Naive thymus-derived CD4-positive, alpha-beta T cell (primary cell): ENCODE measurements at places on chromosomes 2 and 18. TPM values are rescaled to one million over a fixed set of nuclear protein-coding genes. Genes with fewer than 3 reads are reported as not detected.

Gene SCG2
- polyA plus RNA-seq = not detected

Gene INHBB
- not detected for polyA plus RNA-seq

Gene UGT1A8
- not detected for polyA plus RNA-seq

Gene IL1R2
- not detected for polyA plus RNA-seq

Gene DYNAP
- polyA plus RNA-seq = not detected

Gene IL36G
- not detected for polyA plus RNA-seq

Gene AMER3
- not detected for polyA plus RNA-seq

Gene FOXD4L1
- polyA plus RNA-seq = not detected

Gene CXCR2
- not detected for polyA plus RNA-seq

Gene RFTN2
- 0.12 TPM for polyA plus RNA-seq

Gene LONRF2
- polyA plus RNA-seq = not detected

Gene LHCGR
- not detected for polyA plus RNA-seq

Gene DSC3
- not detected for polyA plus RNA-seq

Gene RAX
- not detected for polyA plus RNA-seq

Gene KLF11
- 1.7 TPM for polyA plus RNA-seq
